ENCODE measurements at places on chromosomes 4 and X.

- no peak for DNase-seq
Measured at GRCh38 chrX:51802917-51803688, 59.9 kb downstream of the GSPT2 start.

- DNase-seq, result no peak
Measured at GRCh38 chrX:4091046-4091760, 377.8 kb upstream of the PRKX start.

GRCh38 chr4:185589067-185589836 is 53.9 kb upstream of the PDLIM3 start:
- DNase-seq, result no peak

GRCh38 chr4:105186701-105187161 is 40.1 kb downstream of the TET2 start:
- no peak for DNase-seq

DNA sequence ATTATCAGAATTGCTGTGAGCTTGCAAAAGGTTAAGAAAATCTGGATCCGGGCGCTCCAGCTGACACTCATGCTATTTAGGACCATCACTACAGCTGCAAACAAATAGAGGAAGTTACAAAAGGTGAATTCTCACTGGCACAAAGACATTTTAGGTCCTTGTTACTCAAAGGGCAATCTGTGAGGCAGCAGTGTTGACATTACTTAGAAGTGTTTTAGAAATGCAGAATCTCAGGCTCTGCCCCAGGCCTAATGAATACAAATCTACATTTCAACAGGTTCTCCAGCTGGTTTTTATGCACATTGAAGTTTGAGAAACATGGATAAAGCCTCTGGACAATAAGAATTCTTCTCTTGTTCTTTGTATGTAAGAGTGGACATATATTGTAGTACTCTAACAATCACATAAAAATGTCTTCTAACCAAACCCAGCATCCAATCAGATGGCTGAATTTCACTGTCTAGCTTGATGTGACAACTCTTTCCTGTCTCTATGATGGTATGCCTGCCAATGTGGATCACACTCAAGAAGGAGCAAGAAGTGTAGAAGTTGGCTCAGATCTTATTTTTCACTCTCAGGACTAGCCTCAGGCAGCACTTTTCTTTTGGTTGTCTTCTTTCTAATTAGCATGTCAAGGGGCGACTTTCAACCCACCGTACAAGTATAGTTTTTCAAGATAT is 18.8 kb downstream of the SLC7A11 start:
- no peak for DNase-seq

Measured in RWPE2 (cell line).